ENCODE measurements at places on chromosomes 4 and X.

DNA sequence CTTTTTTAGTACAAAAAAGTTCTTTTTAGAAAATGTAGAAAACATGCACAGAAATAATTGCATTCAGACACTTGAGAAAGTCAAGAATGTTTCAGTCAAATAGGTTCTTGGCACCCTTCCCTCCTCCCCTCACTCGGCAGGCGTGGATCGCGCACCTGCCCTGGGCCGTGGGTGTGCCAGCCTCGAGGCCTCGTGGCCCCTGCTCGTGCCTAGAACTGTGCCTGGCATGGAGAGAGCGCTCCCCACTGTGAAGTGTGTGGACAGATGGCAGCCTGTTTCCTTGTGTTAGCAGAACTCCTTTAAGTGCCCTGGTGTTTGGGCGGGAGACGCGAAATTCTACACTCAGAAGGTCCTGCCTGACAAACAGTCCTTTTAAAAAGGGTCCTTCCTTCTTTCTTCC, 14.7 kb downstream of the RGS12 start:
- no peak for DNase-seq

- DNase-seq = peak; percentile 59
Measured at GRCh38 chrX:53284684-53285447, 3.5 kb upstream of the IQSEC2 start.

DNA sequence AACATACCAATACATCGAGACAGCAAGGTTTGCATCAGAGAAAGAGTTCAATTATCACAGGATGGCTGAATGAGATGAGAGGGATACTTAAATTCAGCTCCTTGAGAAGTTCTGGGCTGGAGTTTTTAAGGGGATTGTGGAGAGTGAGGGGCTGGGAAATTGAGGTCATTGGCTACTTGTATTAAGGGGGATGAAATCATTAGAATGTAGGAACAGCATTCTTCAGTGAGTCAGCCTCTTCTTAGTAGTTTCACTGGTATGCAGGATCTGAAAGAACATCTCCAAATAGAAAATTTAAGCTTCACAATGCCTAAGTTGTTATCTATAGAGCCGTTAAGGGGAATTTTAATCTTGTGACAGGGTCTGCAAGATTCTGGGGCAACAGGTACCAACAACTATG, 211.6 kb upstream of the TAPT1 start:
- DNase-seq = no peak

DNA sequence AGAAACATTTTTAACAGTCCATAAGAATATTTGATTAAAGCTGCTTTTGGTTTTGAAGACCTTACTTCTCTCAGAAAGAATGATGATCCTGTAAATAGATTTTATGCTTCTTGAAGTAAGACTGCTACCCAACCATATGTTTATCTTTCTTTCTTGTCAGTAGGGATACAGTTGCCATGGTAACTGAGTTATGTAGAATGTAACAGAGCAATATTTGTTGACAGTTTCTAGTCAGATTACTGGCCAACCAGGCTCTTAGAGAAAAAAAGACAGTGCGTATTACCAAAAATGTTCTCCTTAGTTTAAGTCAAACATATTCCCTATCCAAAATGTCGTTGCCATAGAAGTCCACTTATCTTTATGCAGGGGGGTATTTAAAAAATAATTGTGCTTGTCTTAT, 456.8 kb downstream of the PRR32 start:
- DNase-seq = no peak

DNA sequence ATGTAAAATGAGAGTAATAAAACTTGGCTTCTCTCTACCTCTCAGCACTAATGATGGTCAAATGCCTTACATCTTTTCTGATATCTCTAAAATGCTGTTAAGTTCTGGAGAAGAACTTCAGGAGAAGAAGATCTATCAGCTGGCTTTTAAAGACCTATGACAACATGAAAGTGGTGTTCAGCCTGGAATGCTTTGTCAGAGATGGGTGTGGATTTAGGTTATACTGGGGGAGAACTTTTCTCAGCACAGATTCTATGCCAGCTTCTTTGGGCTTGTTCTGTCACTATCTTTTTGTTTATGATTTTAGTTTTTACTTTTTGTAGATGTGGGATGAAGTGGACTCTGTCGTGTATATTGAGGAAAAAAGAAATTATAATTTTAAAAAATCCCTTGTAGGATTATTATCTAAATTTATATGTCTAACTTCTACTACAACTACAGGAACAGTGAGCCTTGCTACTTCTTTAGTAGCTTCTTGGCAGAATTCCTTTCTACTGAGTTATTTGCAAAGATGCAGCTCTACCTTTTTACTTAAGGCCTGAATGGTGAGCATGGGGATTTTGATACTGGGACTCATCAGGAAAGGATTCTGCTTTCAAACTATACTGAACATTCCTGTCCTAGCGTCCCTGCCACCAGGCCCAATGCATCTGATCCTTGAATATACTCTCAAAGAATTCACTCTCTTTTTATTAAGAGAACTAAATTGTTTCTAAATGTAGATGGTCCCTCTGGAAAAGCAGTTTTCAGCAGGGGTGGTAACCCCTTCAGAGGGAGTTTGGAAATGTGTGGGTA, 19.6 kb downstream of the CYP2U1 start:
- DNase-seq = no peak

DNA sequence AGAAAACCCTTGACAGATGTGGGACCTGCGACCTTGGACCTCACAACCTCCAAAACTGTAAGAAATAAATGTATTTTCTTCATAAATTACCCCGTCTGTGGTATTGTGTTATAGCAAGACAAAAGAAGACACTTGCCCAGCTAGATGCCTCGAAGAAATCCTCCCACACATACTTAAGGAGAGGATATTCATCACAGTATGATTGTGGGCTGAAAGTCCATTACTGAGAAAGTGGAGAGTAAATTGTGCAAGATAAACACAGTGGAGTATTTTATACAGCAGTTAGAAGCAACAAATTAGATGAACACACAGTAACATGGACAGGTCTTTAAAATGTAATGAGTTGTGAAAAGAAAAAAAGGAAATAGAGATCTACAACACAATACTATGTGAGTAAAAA, 25.8 kb upstream of the PLA2G12A start:
- no peak for DNase-seq

DNA sequence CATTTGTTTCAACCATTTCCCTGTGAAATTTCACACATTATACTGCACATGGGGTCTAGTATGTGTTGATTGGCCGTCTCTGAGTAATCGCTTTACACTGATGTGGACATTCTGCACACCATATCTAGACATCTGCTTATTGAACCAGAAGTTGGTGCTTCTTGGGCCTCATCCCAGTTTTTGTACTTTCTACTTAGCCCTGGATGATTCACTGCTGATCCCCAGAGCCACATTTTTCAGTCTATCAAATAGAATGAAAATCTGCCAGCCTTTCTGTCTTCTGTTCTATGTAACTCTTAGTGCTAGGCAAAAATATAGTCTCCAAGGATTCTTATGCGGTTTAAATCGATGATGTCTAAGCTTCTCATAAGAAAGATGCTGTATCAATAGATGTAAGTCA, 40.5 kb upstream of the RELL1 start:
- DNase-seq = no peak

DNA sequence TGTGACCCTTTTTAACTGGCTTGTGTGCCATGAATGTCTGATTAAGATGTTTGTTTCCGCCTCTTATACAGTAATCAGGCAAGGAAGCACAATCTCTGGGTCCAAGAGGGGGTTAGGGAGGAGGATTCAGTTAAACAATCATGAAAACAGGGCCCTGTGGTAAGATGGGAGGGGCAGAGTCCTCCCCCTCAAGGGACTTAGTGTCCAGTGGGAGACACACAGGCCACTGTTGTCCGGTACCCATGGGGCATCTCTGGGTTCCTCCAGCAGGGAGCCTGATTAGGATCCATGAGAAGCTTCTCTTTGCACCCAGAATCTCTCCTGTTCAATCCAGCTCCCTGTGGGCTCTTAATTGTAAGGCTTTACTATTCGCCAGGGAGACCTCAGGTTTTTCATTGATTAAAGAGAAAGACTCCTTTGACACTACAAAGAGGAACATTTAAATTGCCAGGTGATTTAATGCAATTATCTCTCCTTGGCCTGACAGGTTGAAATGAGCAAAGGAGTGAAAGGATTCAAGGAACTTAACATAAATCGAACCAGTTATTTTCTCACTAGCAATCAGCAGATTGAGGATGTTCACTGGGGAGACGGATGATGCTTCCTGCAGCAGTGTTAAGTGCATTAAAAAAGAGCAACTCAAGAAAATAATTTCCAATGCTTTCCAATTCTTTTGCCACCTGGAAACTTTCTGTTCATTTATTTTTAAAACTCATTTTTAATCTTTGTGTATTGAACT, 225.4 kb downstream of the PTTG2 start:
- no peak for DNase-seq

DNA sequence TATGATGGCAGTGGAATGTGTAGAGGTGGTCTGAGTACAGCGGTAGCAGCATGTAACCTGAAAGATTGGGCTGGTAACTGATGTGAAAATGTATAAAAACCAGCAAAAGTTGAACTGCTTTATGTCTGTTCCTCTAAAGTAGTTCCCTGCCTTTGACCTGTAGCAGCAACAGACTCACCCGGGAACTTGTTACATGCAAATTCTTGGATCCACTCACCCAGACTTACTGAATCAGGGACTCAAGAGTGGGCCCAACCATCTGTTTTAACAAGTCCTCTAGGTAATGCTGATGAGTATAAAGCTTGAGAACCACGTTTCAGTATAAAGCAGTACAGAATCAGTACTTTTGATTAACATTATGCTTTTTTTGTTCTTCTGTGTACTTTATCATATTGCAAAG, 84.7 kb downstream of the RAP1GDS1 start:
- DNase-seq = no peak

DNA sequence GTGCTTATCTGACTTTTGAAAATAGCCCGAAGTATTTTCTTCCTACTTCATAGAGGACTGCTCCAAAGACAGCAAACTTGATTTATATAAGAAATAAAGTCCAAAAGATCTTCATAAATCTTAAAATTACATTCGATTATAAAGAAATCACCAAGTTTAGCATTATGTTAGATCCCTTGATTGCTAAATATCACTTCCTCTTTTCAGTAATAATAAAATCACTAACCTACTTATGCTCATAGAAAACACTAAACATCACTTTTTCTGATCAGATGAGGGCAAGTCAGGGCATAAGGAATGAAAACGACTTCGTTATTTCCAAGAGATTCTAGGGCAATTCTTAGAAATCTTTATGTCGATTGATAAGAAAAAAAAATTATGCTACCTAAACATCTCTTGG, 32.0 kb downstream of the DYNLT3 start:
- no peak for DNase-seq

DNA sequence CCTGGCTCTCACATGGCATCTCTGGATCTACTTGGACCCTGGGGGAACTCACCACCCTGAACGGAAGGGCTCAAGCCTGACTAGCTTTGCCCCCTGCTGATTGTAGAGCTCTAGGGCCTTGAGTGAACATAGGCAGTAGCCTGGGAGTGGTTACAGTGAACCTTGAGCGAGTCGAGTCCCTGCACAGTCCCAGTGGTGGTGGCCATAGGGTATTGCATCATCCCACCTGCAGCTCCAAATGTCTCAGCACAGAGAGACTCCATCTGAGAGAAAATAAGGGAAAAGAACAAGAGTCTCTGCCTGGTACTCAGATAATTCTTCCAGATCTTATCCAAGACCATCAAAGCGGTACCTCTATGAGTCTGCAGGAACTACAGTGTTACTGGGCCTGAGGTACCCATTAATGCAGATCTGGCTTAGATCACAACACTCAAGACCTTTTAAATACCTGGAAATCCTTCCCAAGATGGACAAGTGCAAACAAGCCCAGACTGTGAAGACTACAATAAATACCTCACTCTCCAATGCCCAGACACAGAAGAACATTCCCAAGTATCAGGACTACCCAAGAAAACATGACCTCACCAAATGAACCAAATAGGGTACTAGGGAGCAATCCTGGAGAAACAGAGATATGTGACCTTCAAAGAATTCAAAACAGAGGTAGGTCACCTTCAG, 167.5 kb upstream of the TET2 start:
- no peak for DNase-seq

DNA sequence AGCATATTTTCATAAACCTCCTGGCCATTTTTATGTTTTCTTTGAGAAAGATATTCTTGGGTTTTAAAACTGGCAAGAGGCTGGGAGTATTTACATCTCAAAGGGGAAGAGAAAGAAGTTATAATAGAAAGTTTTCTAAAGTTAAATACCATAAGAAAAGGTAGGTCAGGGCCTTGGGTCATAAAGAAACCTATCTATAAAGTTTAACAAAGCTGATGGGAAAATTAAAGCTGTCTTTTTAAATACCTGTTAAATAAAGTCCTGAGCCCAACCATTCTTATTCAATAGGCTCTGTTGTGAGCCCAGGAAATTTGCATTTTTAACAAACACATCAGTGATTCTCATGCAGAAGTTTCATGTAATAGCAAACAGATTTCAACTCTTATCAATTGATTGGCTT, 451.8 kb upstream of the INTU start:
- no peak for DNase-seq

- DNase-seq = no peak
Measured at GRCh38 chrX:11311706-11312105, 18.5 kb downstream of the AMELX start.

DNA sequence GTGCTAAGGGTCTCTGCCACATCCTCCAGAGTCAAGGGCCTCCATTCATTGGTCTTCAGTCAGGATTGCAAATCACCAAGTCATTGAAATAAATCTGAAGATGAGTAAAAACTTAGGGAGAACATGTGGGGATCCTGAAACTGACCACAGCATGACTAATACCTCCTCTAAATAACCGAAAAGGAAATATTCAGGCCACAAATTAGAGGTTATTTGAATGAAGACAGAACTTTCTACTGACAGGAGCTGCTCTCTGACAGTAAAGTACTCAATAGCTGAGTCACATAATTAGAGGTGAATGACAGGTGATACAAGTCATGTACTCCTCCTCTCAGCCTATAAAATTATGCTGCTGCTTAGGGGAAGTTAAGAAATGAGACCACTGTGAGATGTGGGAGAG, 240.2 kb upstream of the F9 start:
- DNase-seq = no peak

GRCh38 chr4:15031993-15032675, 29.9 kb downstream of the CPEB2 start:
- no peak for DNase-seq

GRCh38 chr4:112038861-112039260, 106.4 kb upstream of the FAM241A start:
- DNase-seq = no peak

- DNase-seq = peak; percentile 18
Measured at GRCh38 chrX:23742174-23742696, 841 bp downstream of the ACOT9 start.

- DNase-seq = no peak
Measured at GRCh38 chr4:87965501-87965975, 10.0 kb upstream of the SPP1 start.

DNA sequence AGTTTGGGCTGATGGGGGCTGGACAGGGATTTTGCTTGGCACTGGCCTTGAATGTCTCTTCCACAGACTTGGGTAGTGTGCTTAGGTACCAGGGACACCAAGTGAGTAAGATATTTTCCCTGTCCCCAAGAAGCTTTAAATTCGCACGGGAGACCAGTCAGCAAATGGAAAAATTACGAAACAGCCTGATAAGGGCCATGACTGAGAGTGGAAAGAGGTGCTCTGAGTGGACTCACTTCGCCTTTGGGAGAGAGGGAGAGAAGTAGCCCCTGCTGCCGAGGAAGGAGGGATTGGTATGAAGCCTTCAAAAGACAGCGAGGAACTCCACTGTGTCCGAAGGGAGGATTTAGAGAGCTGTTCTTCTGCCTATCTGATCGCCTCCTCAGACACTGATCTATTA, 2.6 kb downstream of the LSM6 start:
- DNase-seq = no peak

GRCh38 chr4:8217246-8217511, 18.1 kb downstream of the SH3TC1 start:
- DNase-seq = no peak

All from activated T-cell treated with anti-CD3 and anti-CD28 coated beads, Interleukin-2, amount 50 U/mL, for 72 hours (primary cell).